ENCODE measurements at places on chromosomes 2 and 18.

- DNase-seq = no peak
Measured at GRCh38 chr2:140177086-140177485, 1396.9 kb upstream of the NXPH2 start.

GRCh38 chr2:168753765-168754329, 48.6 kb upstream of the NOSTRIN start:
- DNase-seq = no peak

- no peak for DNase-seq
Measured at GRCh38 chr2:197306696-197307040, 3.9 kb downstream of the ANKRD44 start.

DNA sequence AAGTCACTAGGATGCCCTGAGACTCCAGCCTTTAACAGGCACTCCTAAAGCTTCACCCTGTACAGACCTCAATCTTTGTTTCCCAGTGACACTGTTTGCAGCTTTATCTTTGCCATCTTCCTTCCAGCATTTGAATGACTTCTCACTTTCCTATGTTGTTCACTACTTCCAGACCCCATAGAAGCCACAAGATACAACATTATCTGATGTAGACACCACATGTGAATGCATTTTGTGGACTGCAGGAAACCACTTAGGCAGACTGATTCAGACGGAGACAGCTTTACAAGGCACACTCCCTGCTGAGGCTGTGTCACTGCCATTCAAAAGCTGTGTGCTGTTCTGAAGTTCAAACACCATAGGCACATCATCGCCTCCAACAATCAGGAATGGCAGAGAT, 67.3 kb upstream of the SPATS2L start:
- DNase-seq = no peak

DNA sequence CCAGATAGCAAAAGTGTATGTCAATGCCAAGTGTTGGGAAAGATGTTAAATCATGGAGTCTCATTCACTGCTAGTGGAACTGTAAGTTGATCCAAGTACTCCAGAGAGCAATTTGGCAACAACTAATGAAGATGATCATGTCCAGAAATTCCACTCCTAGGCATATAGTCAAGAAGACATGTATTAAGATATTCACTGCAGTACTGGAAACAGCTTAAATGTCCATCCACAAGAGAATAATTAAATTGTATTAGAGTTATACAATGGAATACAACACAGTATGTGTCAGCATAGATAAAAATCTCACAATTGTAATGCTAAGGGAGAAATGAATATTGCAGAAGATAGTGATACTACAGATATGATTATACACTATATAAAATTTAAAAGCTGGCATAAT, 15.2 kb upstream of the LBH start:
- no peak for DNase-seq

Data from stimulated activated CD4-positive, alpha-beta T cell treated with anti-CD3 and anti-CD28 coated beads, Interleukin-4, amount 100 ng/mL, for 48 hours (primary cell).